ENCODE measurements at places on chromosomes 7 and 10. TPM values are rescaled to one million over a fixed set of nuclear protein-coding genes. Genes with fewer than 3 reads are reported as not detected.

The CDK14 gene
- total RNA-seq: 11.4 TPM

The HYAL4 gene
- total RNA-seq: 0.49 TPM

The VAX1 gene
- not detected for total RNA-seq

The TAS2R41 gene
- total RNA-seq: not detected

The ANKRD2 gene
- total RNA-seq: 0.67 TPM

The PPP1R9A gene
- total RNA-seq: 0.74 TPM

The SH3PXD2A gene
- total RNA-seq: 4.5 TPM

The RARRES2 gene
- total RNA-seq: not detected

The PRSS2 gene
- not detected for total RNA-seq

The CREB5 gene
- 8.3 TPM for total RNA-seq

The NUTM2D gene
- total RNA-seq: 1.9 TPM

The HKDC1 gene
- not detected for total RNA-seq
